Kidney capillary endothelial cell (primary cell): ENCODE measurements at places on chromosomes 5 and 9.
A peak's percentile ranks its signal among the peaks of the same experiment; 100 is the strongest.

GRCh38 chr5:174338185-174339010 lies 292.9 kb downstream of the NSG2 start:
- DNase-seq = no peak

- DNase-seq = no peak
Measured at GRCh38 chr9:85079349-85079748, 409.8 kb downstream of the NTRK2 start.

DNA sequence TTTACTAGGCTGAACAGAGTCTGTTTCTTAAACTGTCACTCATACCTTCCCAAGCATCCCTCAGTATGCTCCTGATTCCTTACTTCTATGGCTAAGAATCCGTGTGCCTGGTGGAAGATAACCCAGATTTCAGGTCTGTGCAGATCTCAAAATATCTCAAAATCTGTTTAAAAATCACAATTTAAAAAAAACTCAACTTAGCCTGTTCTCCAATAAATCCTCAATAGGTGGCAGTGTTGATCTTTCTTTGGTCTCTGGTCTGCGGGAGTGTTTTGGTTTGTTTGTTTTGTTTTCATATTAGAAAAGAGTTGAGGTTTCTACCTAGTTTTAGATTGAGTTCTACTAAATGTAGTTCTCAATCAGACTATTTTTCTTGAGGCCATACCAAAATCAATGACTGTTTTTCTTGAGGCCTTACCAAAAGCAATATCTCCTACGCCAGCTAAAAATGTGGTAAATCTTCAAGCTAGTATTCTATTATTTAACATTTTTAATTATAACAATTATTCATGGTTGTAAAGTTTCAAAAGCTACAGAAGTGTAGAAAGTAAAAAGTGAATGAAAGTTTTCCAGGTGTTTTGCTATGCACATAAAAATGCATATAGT lies 57.9 kb downstream of the TGFBR1 start:
- peak; percentile 64 for DNase-seq

- no peak for DNase-seq
Measured at GRCh38 chr9:84512493-84512892, 157.0 kb upstream of the NTRK2 start.
